H9 (cell line): ENCODE measurements at places on chromosomes 2 and 18.

GRCh38 chr2:239903803-239904202 is 121.3 kb downstream of the NDUFA10 start:
- peak; percentile 15 for DNase-seq

DNA sequence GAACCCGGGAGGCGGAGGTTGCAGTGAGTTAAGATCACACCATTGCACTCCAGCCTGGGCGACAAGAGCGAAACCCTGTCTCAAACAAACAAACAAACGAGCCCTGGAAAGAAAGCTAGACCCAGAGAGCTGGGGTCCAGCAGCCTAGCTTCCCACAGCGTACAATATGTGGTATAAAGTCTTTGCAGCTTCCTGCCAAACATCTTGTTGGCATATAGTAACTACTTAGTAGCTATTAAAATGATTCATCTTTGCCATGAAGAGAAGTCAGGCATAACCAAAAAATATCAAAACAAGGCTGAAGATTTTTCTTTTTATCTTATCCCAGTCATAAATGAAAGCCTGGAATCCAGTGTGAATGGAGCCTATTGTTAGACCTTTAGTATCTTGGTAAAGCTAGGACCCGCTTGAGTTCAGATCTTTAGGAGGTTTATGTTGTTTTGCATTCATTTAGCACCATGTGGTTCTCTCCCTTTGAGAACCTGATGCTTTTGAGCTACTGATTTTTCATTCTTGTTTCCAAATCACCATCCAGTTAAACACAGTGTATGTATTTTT is 139.7 kb upstream of the NOSTRIN start:
- no peak for DNase-seq

GRCh38 chr2:31322371-31322770 is 88.4 kb downstream of the EHD3 start:
- DNase-seq, result no peak

DNA sequence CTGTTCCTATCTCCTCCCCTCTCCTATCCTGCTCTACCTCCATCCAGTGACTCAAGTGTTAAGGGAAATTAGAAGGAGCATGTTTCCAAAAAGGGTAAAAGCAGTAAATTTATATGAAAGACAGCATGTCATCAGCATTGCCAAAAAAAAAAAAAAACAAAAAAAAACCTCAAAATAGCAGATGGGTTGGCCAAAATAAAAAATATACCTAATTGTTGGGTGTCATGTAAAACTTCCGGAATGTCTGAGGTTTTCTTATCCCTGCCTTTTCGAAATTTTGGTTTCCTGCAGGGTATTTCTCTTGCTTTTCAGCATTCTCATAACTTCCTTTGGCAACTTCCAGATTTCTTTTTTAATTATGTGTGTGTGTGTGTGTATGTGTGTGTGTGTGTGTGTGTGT is 241.6 kb upstream of the FN1 start:
- no peak for DNase-seq
